ENCODE measurements at places on chromosomes 11 and 22.

DNA sequence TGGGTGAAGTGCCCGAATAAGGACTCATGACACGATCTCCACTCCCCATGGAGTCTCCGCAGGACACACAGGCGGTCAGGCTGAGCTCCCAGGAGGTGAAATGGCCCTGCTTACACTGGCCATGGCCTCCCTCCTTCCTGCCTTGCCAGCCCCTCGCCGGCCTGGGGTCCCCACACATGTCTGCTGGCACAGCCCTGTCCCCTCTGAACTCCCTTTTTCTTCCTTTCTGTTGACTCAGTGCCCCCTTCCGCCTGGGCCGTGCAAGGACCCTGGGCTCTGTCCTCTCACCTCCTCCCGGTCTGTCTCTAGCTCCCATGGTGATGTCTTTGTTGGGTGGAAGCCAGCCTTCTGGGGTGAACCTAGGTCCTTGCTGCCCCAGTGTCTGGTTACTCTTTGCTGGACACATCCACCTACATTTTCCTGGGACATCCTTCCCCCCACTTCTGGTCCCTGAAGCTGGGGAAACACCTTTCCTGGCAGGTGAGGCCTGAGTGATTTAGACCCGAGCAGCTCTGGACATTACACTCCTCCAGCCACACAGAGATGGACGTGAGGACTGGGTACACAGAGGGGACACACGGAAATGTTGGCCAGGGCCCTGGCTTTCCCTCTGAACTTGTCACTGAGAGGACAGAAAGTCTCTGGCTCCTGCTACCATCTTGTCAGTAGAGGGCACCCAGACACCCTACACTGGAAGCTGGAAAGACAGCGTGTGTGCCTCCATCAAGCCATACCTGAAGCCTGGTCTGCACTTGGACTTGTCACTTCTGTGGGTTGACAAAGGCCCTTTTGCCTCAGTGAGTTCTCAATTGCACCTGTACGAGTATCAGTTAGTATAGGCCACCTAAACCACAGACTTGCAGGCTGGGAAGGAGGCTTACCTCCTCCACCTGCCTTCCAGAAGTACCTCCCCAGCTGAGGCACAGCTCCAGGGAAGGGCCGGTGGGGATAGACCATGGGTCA is 864.3 kb downstream of the TBC1D22A start:
- DNase-seq, result peak; percentile 72
- no peak overlapping the region for H3K4me3 ChIP-seq
- H3K36me3 ChIP-seq, result no peaks in the 10 kb centered on the region
- peaks cover 6% of the 10 kb centered on the region for H3K4me1 ChIP-seq
- H3K27ac ChIP-seq, result no peak overlapping the region

- H3K4me3 ChIP-seq, result no peak overlapping the region
- H3K4me1 ChIP-seq, result no peaks in the 10 kb centered on the region
- no peak overlapping the region for H3K27ac ChIP-seq
- DNase-seq, result peak; percentile 15
- H3K36me3 ChIP-seq, result no peaks in the 10 kb centered on the region
These were observed 32.2 kb downstream of the MMP20 start for GRCh38 chr11:102592634-102593581.

DNA sequence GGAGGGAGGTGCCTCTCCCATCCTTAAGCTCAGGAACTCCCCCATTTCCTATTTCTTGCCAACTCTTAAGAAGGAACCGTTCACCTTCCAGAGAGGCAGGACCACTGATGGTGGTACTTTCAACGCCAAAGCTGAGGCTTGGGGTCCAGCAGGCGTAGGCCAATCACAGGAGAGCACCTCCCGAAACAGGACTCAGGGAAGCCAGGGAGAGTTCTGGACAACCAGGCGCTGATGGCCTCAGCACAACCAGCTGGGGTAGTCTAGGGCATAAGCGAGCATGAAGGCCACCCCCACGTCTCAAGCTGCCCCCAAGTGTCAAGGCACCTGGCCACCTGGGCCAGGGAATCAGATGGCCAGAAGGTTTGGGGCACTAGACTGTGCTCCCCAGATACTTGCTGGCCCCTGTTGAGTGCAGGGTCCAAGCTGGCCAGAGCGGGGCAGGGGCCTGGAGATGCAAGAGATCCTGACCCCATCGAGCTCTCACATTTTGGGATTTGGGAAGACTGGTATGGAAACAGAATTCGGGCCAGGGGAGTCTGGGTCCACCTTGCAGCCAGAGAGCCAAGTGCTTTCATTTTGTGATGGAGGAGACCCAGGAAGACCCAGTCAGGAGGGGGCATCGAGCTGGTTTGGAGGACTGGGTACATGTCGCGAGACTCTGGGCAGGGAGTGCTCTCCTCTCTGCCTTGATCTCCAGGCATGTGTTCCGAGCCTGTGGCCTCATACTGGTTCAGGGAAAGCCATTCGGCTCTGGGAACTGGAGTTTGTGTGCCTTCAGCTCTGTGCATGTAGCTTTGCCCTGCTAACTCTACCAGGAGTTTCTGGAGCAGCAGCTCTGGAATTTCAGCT is 926 bp downstream of the CD6 start:
- H3K27me3 ChIP-seq, result no peaks in the 10 kb centered on the region
- no peaks in the 10 kb centered on the region for H3K4me1 ChIP-seq
- H3K27ac ChIP-seq, result no peak overlapping the region
- no peak for DNase-seq
- no peak overlapping the region for H3K4me3 ChIP-seq
- H3K36me3 ChIP-seq, result no peaks in the 10 kb centered on the region

GRCh38 chr22:36285017-36285416 is 32.1 kb downstream of the APOL1 start:
- no peak overlapping the region for H3K4me3 ChIP-seq
- no peak for DNase-seq
- no peaks in the 10 kb centered on the region for H3K27me3 ChIP-seq
- H3K4me1 ChIP-seq, result no peaks in the 10 kb centered on the region
- no peak overlapping the region for H3K27ac ChIP-seq

GRCh38 chr11:82814379-82814778 is 80.7 kb upstream of the FAM181B start:
- no peaks in the 10 kb centered on the region for H3K4me1 ChIP-seq
- no peak overlapping the region for H3K4me3 ChIP-seq
- no peaks in the 10 kb centered on the region for H3K27me3 ChIP-seq
- H3K27ac ChIP-seq, result no peak overlapping the region
- H3K36me3 ChIP-seq, result no peaks in the 10 kb centered on the region
- DNase-seq, result no peak

DNA sequence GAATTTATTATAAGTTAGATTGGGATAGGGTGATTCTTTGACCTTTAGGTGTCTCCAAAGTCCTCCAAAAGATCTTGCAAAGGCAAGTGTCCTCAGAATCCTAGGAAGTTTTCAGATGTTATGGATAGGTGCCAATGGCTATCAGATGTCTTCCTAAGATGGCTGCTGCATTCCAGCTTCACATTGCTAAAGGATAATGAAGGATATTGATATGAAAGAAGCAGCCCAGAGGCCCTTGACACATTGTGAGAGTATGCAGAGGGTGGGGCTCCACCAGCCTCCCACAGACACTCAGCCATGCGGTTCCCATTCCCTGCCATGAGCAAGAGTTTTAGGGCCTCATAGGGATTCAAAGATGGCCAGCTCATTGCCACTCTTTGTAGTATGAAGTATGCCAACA is 22.3 kb upstream of the GLYATL2 start:
- no peaks in the 10 kb centered on the region for H3K4me1 ChIP-seq
- H3K36me3 ChIP-seq, result no peaks in the 10 kb centered on the region
- no peak overlapping the region for H3K27ac ChIP-seq
- H3K4me3 ChIP-seq, result no peak overlapping the region
- H3K27me3 ChIP-seq, result no peaks in the 10 kb centered on the region

- H3K36me3 ChIP-seq, result peaks cover 11% of the 10 kb centered on the region
- no peaks in the 10 kb centered on the region for H3K4me1 ChIP-seq
- peak; percentile 4 for DNase-seq
- no peak overlapping the region for H3K4me3 ChIP-seq
These were observed 24.2 kb downstream of the GTPBP1 start for GRCh38 chr22:38729946-38730345.

GRCh38 chr11:60077981-60078380 is 10.5 kb upstream of the MS4A2 start:
- H3K4me1 ChIP-seq, result no peaks in the 10 kb centered on the region
- H3K36me3 ChIP-seq, result no peaks in the 10 kb centered on the region

GRCh38 chr11:95592471-95592870 is 197.1 kb downstream of the FAM76B start:
- DNase-seq, result no peak
- no peak overlapping the region for H3K27ac ChIP-seq
- H3K4me1 ChIP-seq, result no peaks in the 10 kb centered on the region
- H3K4me3 ChIP-seq, result no peak overlapping the region

- H3K4me1 ChIP-seq, result no peaks in the 10 kb centered on the region
- no peak overlapping the region for H3K27ac ChIP-seq
- H3K36me3 ChIP-seq, result no peaks in the 10 kb centered on the region
- H3K4me3 ChIP-seq, result no peak overlapping the region
These were observed 707.4 kb upstream of the CHORDC1 start for GRCh38 chr11:90930252-90930651.

DNA sequence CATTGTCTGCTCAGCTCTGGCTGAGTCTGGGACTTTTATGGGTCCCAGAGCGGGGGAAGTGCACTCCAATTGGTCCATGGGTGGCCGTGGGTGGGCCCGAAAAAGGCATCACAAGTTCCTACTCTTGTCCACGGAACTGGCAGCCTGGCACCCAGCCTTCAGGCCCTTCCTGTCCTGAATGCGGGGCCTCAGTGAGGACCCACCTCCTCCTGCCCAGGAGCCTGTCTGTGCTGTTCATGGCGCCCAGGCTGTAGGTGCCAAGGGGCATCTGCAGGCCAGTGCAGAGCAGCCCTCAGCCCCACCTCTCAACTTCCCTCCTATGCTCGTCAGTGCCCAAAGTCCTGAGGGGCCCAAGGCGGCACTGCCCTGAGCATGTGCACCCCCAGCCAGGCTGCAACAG is 411.7 kb upstream of the KIRREL3 start:
- no peak overlapping the region for H3K27ac ChIP-seq
- H3K4me1 ChIP-seq, result no peaks in the 10 kb centered on the region
- no peak overlapping the region for H3K4me3 ChIP-seq
- DNase-seq, result no peak
- H3K36me3 ChIP-seq, result no peaks in the 10 kb centered on the region

DNA sequence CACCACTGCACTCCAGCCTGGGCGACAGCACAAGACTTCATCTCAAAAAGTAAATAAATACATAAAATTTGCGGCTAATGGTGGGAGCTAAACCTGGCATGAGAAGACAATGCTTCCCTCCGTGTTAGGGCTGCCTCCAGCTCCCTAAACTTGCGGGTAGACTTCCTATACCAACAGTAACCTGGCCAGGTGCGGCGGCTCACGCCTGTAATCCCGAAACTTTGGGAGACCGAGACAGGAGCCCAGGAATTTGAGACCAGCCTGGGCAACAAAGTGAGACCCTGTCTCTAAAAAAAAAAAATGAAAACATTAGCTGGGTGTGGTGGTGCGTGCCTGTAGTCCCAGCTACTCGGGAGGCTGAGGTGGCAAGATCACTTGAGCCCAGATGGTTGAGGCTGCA is 25.3 kb downstream of the SLC25A18 start:
- no peaks in the 10 kb centered on the region for H3K36me3 ChIP-seq
- DNase-seq, result no peak
- no peak overlapping the region for H3K27ac ChIP-seq
- no peaks in the 10 kb centered on the region for H3K4me1 ChIP-seq
- no peaks in the 10 kb centered on the region for H3K27me3 ChIP-seq
- H3K4me3 ChIP-seq, result no peak overlapping the region

GRCh38 chr11:603154-603553 is 12.6 kb downstream of the IRF7 start:
- no peaks in the 10 kb centered on the region for H3K27me3 ChIP-seq
- H3K27ac ChIP-seq, result no peak overlapping the region
- no peaks in the 10 kb centered on the region for H3K4me1 ChIP-seq
- H3K36me3 ChIP-seq, result peaks cover 20% of the 10 kb centered on the region
- H3K4me3 ChIP-seq, result no peak overlapping the region
- no peak for DNase-seq

GRCh38 chr11:65741185-65741584 is 20.6 kb upstream of the RNASEH2C start:
- H3K4me1 ChIP-seq, result peaks cover 7% of the 10 kb centered on the region
- peaks cover 16% of the 10 kb centered on the region for H3K27me3 ChIP-seq
- DNase-seq, result no peak
- H3K4me3 ChIP-seq, result no peak overlapping the region

DNA sequence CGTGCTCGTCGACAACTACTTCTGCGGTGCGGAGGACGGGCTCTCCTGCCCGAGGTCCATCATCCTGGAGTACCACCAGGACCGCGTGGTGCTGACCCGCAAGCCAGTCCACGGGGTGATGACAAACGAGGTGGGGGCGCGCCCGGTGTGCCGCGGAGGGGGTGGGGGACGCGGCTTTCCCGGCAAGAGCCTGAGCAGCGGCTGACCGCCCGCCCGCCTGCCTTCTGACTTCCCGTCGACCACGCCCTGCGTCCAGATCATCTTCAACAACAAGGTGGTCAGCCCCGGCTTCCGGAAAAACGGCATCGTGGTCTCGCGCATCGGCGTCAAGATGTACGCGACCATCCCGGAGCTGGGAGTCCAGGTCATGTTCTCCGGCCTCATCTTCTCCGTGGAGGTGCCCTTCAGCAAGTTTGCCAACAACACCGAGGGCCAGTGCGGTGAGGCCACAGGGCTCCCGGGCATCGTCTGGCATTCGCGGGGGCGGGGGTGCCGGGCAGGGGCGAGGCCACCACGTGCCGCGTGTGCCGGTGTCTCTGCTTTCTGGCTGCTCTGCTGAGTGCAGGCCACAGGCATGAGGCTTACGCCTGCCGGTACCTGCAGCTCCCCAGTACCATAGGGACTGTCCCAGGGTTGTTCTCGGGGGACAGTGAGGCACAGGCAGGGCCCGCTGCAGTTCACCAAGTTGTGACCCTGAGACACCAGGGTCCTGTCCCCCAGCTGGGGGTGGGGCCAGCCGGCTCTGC is 28.5 kb upstream of the MUC5B start:
- H3K4me1 ChIP-seq, result no peaks in the 10 kb centered on the region
- no peak overlapping the region for H3K4me3 ChIP-seq
- no peak for DNase-seq
- no peak overlapping the region for H3K27ac ChIP-seq
- no peaks in the 10 kb centered on the region for H3K36me3 ChIP-seq
- peaks cover 69% of the 10 kb centered on the region for H3K27me3 ChIP-seq

DNA sequence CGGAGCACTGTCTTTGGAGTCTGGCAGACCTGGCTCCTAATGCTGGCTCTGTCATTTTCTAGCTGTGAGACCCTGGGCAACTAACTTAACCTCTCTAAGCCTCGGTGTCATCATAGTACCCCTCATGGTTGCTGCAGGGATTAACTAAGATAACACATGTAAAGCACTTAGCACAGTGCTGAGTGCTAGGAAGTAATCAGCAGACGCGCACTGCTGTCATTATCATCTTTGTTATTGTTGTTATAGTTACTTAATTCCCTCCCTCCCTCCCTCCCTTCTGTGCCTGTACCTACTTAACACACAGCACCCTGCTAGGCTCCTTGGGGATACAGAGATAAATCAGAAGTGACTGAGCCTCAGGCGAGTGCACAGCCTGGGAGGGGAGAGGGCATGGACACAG is 104.7 kb upstream of the PITPNB start:
- DNase-seq, result no peak
- no peaks in the 10 kb centered on the region for H3K36me3 ChIP-seq
- no peaks in the 10 kb centered on the region for H3K27me3 ChIP-seq
- H3K4me3 ChIP-seq, result no peak overlapping the region
- H3K27ac ChIP-seq, result no peak overlapping the region
- H3K4me1 ChIP-seq, result no peaks in the 10 kb centered on the region
